ENCODE measurements at places on chromosomes 16 and 17.

DNA sequence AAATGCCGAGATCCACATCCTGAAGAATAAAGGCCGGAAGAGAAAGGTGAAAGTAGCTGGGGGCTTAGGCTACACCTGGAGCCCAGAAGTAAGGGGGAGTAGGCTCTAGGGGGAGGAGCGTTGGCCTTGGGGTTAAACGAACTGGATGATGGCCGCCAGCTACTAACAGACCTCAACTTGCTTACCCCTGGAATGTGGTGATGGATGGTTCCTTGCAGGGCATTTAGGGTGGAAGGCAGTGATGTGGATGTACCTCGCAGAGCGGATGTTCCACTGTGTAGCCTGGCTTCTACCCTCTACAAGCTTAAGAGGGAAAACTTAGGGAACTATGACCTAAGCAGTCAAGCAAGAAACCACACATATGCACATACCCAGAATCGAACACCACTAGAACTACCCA lies 2.3 kb upstream of the MAZ start:
- no peak for DNase-seq

DNA sequence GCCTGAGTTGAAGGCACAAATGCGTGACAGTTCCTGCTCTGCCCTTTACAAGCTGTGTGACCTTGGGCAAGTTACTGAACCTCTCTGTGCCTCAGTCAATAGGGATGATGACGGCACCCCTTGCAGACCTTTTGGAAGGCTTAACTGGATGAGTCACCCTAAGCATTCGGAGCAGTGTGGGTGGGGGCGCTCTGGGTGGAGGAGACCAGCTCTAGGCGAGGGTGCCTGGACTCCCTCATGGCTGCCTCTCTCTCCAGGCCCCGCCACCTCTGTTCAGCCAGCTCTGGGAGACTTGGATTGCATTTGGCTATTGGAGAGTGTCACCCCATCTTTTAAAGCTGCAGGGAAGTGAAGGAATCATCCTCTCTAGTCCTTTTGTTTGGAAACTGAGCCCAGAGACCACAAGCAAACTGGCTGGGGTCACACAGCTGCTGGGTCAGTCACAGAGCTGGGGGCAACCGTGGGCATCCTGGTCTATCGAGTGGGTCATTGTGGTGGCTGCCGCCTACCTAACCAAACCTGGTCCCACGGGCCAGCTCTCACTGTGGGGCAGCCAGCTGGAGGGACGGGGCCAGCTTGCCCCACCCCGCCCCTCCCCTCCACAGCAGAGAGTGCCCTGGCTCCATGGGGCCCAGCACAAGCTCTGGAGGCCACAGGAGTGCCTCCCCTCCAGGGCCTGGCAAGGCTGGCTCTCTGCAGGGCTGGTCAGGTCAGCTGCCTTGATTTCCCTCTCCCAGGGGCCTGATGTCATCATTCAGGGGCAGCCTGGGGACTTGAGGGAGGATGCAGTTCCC lies 20.2 kb upstream of the GSE1 start:
- DNase-seq = no peak

- DNase-seq = no peak
These were observed 22.4 kb upstream of the SHISA9 start for GRCh38 chr16:12878973-12879372.

DNA sequence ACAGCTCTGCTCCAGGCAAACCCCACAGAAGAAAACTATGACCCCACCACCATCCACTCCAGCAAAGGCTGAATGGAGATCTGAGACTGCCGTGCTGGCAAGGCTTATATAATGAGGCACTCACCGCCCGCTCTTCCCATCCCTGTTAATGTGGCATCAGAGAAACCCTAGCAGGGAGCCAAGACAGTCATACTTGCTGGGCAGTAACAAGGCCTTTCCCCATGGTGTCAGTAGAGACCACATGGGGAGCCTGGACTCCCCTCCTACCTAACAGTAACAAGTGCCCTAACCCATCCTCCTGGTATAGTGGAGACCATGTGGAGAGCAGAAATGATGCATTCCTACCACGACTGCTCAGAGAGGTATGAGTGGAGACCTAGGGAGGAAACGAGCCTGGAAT lies 235.2 kb downstream of the C16orf78 start:
- no peak for DNase-seq

DNA sequence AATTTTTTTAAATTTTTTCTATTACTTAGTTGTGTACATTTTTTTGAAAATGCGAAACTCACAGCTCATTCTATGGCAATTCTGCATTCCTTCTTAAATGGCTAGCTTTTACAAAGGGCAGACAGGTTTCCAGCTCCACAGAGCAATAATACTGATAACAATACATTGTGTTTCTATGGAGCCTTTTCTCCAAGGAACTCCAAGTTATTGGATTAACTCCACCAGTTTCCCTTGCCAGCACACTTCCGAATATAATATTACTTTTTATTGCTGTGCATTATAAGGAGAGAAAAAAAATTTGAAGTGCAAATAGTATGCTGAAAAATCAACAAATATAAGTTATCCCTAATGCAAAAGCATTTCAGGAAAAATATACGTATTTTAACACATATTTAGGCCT lies 127.5 kb upstream of the PSMD7 start:
- DNase-seq = no peak
